ENCODE measurements at places on chromosomes 16 and 17.

DNA sequence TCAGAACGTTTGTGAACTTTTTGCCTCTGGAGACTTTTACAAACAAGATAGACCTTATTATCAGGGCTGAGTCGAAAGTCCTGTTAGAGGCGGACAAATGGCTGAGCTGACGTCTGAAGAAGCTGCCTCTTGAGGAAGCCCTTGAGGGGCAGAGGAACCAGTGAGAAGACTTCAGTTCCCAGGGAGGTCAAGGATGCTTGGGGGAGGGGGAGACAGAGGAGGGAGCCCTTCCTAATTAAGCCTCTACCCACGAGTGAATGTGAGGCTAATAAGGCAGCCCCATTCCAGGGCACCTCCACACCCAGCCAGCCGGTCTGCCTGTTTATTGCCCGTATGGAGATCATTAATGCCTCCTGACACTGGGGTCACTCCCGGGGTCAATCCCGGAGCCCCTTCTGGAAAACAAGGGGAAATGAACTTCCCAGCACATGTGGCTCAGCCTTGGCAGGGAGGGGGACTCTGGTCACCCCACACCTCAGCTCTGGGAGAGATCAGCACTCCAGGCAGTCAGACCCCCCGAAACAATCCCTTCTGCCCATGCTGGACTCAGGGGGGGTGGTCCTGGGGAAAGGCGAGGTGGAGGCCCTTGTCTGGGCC, 9.2 kb upstream of the TBX4 start:
- no peak for DNase-seq

- DNase-seq: no peak
These were observed 60.3 kb downstream of the AKAP1 start for GRCh38 chr17:57145347-57145746.

GRCh38 chr17:61517843-61518606, 65.8 kb downstream of the TBX4 start:
- no peak for DNase-seq

GRCh38 chr16:19377864-19378263, 39.8 kb upstream of the TMC5 start:
- DNase-seq: no peak

DNA sequence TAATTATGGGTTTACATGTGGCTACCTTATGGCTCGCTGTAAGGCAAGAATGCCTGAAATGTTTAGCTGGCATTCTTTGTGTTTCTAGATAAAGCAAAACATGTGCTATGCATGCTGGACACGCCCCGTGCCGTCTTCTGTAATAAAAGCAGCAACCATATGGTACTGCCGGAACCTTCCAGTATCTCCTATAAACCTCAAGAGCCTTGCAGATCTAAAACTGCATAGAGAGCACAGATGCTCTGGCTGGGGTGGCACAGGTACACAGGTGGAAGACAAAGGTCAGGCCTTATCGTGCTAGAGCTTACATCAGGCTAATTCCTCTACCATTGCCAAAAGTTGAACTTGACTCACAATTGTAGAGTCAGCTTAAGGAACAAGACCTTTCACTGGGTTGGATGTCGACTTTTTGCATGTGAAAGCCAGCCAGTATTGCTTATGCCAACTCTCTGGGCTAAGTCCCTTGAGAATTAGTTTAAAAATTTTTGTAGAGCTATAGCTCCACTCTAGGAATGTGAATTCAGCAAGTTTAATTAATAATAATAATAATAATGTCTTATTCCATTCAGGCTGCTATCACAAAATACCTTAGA, 187.4 kb upstream of the CACNG5 start:
- no peak for DNase-seq
